ENCODE measurements at places on chromosomes 4 and X. TPM values are rescaled to one million over a fixed set of nuclear protein-coding genes. Genes with fewer than 3 reads are reported as not detected.

The IGSF1 gene
- not detected for total RNA-seq

The SYTL4 gene
- 2.2 TPM for total RNA-seq

The VCX2 gene
- total RNA-seq = not detected

The COL4A6 gene
- not detected for total RNA-seq

The AGA gene
- total RNA-seq = 16.6 TPM

The CTAG2 gene
- not detected for total RNA-seq

The FHL1 gene
- 18.8 TPM for total RNA-seq

The GUCY1B1 gene
- 12.5 TPM for total RNA-seq

The FAM47E gene
- 0.21 TPM for total RNA-seq

The CSAG2 gene
- total RNA-seq = not detected

The SSX2 gene
- not detected for total RNA-seq

The TBC1D14 gene
- total RNA-seq = 35.4 TPM

The KIT gene
- total RNA-seq = 0.42 TPM

The SYP gene
- 0.42 TPM for total RNA-seq

The NDNF gene
- not detected for total RNA-seq

The F8A2 gene
- total RNA-seq = not detected

The IL21 gene
- not detected for total RNA-seq

The DDX53 gene
- total RNA-seq = not detected

The CXCL1 gene
- total RNA-seq = 9.3 TPM

The NAP1L2 gene
- total RNA-seq = 3.7 TPM

The ATP1B4 gene
- not detected for total RNA-seq

The GC gene
- total RNA-seq = not detected

The CXCL11 gene
- total RNA-seq = 0.10 TPM

The BMP3 gene
- 0.10 TPM for total RNA-seq

The JADE3 gene
- 3.0 TPM for total RNA-seq

The TRIM61 gene
- total RNA-seq = 0.52 TPM

The MTTP gene
- total RNA-seq = 0.63 TPM

The GAGE2A gene
- total RNA-seq = not detected

The HTN3 gene
- not detected for total RNA-seq

The SPATA4 gene
- not detected for total RNA-seq

The STS gene
- total RNA-seq = 3.3 TPM

The RAB41 gene
- not detected for total RNA-seq

All from mononuclear cell (primary cell).